ENCODE measurements at places on chromosomes 2 and 18.

- no peak for DNase-seq
Observed at GRCh38 chr2:63614983-63615945, 26.5 kb downstream of the MDH1 start.

GRCh38 chr2:195202163-195202845, 454.7 kb upstream of the SLC39A10 start:
- no peak for DNase-seq

DNA sequence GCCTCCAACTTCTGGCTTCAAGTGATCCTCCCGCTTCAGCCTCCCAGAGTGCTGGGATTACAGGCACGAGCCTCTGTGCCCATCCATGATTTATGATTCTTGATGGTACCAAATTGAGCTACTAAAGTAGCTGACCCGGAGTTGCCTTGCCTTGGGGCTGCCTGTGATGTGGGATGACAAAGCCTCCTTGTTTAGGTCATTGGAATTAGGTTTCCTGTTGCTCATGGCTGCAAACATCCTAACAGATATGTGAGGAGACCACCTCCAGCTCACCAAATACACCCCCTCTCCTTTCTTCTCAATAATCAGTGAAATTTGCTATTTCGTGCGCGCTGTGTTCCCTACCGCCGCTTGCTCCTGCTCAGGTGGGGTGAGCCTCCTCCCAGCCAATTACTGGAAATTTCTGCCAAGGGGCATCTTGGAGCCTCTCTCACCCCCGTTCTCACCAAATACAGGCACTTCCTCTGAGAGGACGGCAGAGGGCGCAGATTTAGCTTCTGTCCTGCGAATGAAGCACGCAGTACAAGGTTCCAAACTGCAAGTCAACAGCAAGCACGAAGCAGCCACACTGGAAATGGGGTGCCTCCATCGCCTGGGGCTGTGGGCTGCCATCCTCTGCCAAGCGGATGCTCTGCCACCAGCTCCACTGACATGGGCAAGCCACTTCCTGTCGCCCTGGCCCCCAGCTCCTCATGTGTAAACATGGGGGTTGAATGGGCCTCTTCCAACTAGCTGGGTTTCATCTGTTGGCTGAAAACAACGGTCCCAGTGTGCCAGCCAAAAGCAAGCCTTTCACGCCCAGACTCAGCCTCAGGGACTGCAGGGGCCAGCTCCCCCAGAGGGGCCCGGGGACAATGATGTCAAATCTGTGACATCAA, 71.7 kb downstream of the NCAPH start:
- peak; percentile 63 for DNase-seq

DNA sequence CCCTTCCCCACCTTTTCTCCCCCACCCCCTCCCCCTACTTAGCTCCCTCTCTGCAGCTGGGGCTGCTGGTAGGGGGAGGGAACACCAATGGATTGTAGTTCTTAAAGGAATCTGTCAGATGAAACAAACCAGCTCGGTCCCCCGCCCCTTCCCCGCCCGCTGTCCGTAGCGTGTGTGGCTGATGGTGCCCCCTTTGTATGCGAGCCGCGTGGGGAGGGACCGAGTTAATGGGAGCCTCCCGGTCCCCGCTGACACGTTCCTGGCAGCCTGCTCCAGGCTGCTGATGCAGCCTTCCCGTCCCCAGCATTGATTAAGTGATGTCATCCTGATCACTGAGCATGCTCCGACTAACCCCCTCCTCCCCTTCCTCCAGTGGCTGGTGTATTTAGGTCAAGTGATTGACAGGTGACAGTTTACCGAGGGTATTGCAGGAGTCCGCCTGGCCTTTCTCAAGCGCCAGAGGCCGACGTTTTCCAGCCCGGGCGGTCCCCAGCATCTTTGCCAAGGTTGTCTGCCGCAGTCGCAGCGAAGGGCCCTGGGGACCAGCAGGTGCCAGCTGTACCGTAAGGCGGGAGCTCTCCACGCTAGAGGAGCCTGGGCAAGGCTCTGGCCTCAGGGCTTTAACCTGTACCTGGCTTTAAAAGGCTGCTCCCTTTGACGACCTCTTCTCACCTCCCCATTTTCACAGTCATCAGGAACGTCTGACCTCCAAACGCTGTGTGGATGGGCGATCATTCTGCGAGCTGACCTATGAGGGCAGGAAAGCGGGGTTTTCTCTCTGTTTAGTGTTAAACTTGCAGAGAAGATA, 1.8 kb downstream of the KIF5C start:
- peak; percentile 47 for DNase-seq

DNA sequence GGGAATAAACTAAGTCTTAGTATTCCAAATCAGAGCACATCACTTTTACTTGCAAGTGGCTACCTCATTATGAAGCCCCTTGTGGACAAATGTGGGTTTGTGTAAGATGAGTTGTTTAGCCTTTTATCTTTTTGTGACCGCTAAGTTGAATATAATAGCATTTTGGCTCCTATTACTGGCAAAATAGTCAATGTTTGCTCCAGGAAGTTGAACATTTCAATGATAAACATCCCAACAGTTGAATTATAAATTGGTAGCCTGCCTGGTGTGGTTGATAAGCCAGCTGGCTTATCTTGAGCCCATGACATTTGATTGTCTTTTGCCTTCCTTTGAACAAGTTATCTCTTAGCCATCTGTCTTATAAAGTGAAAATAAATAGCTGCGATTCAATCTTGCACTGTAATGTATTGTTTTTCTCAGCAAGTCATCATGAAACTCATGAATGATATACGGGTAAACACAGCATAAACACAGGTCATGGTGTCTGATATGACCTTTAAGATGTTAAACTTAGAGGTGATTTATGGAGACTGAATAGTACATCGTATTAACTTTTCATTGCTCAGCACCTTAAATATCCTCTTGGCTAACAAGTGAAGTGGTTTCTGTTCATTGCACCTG, 338.4 kb downstream of the SOCS6 start:
- no peak for DNase-seq

DNA sequence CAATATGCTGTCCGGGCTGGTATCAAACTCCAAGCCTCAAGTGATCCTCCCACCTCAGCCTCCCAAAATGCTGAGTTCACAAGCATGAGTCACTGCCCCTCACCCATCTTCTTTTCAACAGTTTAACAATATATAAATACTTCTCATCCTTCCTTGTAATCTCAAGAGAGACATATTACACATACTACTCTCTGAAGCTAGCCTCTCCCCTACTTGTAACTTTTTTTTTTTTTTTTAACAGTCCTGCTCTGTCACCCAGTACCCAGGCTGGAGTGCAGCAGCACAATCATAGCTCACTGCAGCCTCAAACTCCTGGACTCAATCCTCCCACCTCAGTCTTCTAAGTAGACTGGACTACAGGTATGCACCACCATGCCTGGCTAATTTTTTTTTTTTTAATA, 5.7 kb downstream of the GFPT1 start:
- no peak for DNase-seq

- no peak for DNase-seq
Observed at GRCh38 chr2:110718990-110719389, 13.4 kb upstream of the ACOXL start.

GRCh38 chr2:18149660-18150246, 271.3 kb downstream of the KCNS3 start:
- DNase-seq = no peak

GRCh38 chr18:38895560-38895959, 1330.0 kb upstream of the CELF4 start:
- no peak for DNase-seq

- DNase-seq = no peak
Observed at GRCh38 chr2:165469417-165469816, at the start of gene CSRNP3. Gene CSRNP3 (plus strand): TSS chr2:165469698. CDS start chr2:165595066, 125,368 bp downstream.

- DNase-seq = no peak
Observed at GRCh38 chr2:40150266-40150665, 301.6 kb downstream of the SLC8A1 start.

DNA sequence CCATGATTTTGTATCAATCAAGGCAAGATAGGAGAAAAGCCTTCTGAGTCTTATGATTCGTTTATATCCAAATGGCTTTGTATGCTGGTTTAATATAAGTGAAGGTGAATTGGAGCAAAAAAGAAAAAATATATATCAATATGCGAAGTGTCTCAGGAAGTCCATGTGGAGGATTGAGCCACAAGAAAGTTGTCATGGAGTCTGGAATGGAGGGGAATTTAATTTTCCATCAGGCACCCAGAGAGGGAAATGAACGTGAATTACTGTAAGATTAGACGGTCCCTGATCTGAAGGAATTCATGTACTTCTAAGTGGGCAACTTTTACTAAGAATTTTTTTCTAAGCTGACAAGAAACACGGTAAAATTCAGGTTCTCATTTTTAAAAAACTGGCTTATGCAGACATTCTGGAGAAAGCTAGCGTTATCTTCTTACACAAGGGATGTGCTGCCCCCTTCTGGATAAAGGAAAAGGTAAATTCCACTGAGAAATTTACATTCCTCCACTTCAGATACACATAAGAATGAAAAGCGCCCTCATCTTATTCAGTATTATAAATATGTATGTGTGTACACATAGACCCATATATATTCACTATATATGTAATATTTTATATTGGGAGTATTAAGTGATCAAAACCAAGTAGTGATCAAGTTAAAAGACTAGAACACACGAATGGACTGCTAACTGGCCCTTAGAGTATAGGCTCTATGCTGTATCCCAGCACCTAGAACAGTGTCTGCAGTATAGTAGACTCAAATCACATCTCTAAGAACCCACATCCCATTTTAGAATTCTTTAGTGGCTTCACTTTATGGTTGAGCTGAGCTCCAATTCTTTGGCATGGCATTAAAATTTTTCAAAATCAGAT, 289.0 kb upstream of the TFPI start:
- DNase-seq = no peak

DNA sequence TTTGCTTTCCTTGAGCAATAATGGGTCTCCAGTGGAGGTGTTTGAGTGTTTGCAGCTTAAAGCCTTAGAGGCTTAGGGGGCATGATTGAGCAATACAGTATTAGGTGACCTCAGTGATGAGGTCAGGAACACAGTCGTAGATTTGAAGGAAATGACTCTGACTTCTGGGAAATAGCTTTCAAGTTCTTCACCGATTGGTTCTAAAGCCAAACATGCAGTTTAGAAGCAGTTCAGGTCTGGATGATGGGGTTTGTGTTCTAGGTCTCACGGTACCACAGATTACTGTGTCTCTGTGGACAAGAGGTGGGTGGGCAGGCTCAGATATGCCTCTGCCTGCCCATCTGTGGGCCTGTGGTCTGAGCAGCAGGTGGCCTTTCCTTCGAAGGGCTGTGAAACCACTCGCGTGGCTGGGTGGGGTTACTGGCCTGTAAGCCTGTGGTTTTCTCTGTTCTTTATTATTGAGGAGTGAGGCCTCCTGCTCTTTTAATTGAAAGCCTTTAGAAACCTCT, 7.8 kb downstream of the MTHFD2 start:
- DNase-seq = no peak
